NCI-H524 treated with DMSO at 0.1 percent for 48 hours (cell line): ENCODE measurements at places on chromosomes 6 and 20.
A peak's percentile ranks its signal among the peaks of the same experiment; 100 is the strongest.

GRCh38 chr6:2800552-2801316, 35.5 kb downstream of the WRNIP1 start:
- DNase-seq, result no peak

DNA sequence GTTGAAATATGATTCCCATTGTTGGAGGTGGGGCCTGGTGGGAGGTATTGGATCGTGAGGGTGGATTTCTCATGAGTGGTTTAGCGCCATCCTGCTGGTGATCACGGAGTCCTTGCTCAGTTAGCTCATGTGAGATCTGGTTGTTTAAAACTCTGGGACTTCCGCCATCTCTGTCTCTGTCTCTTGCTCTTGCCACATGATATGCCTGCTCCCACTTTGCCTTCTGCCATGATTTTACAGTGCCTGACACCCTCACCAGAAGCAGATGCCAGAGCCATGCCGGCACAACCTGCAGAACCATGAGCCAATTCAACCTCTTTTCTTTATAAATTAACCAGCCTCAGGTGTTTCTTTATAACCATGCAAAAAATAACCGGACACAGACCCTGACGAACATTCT, 44.7 kb upstream of the ZFP64 start:
- no peak for DNase-seq

DNA sequence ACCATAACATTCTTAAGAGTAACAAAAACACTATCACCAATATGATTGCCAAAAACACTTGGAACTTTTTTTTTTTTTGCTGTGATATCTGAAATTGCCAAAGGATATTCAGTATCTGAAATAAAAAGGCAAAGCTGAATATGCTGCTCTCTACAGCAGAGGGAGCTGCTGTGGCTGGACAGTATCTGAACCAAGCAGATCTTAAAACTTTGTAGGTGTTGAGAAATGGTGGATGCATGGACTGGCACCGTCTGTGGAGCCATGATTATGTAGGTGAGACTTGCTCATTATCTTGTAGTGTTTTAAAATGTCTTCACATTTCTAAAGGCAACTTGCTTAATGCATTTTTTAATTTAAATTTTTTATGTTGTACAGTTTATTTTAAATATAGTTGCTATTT, 9.2 kb downstream of the PDCD2 start:
- DNase-seq, result no peak

- no peak for DNase-seq
Observed at GRCh38 chr20:46651091-46651962, at the start of gene SLC13A3. Gene SLC13A3 (minus strand): TSS chr20:46651459. CDS start chr20:46651421, 38 bp downstream.

- DNase-seq, result peak; percentile 63
Observed at GRCh38 chr20:49583669-49584417, 15.9 kb upstream of the PTGIS start.

- DNase-seq, result no peak
Observed at GRCh38 chr20:13510837-13511488, 127.8 kb downstream of the TASP1 start.

- DNase-seq, result no peak
Observed at GRCh38 chr20:30816182-30816645, 441.2 kb upstream of the DEFB115 start.

GRCh38 chr6:154758125-154758524, 24.9 kb downstream of the SCAF8 start:
- DNase-seq, result no peak

DNA sequence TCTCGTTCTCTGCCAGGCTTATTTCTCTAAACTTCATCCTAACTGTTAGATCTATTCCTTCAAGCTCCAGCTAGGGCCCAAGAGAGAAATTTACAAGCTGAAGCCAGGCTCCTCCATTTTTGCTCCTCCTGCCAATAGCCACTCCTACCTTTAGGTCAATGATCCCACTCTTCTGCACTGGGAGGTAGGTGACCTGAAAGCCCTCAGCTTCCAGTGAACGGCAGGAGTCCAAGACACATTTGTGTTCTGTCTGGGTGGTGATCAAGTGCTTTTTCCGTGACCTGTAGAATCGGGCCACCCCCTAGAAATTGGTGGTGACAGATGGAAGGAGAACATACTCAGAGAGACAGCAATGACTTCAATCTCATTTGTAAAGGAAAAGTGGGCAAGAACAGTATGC, 8.9 kb downstream of the NFS1 start:
- no peak for DNase-seq
